Activated naive CD8-positive, alpha-beta T cell treated with anti-CD3 and anti-CD28 coated beads, Interleukin-2, amount 10 ng/mL, durations not matched to agents 7 days and 5 days (primary cell): ENCODE measurements at places on chromosomes 12 and 14.

DNA sequence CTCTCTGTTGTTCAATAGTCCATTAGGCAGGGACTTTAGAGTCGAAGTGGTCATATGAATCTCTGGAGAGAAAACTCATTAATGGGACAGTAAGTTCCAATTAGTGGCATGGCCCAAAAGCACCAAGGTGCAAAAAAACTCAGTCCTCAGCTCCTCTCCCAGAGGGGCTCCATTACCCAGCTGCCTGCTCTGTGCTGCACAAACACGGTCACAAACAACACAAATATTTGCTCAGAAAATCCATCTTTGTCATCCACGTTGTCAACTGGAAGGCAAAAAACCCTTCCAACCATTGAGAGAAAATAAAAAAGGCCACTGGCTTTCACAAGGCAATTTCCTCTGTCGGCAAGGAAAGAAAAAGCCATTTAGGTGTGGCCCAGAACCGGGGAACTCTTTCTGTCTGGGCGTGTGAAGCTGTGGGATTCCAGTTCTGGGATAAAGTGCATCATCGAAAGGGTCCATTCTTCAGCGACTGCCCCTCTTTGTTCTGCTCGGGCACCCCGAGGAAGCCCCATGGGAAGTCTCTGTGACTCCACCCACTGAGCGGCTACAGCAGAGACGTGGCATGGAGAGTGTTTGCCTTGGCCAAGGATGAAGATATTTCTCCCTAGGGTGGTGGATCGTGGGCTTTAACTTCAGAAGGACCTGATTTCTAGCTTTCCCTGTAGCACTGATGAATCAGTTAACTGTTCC, 137.6 kb downstream of the VRK1 start:
- H3K4me1 ChIP-seq = no peaks in the 10 kb centered on the region
- no peak overlapping the region for H3K27ac ChIP-seq
- H3K36me3 ChIP-seq = no peaks in the 10 kb centered on the region
- H3K4me3 ChIP-seq = no peak overlapping the region
- H3K27me3 ChIP-seq = peaks cover 3% of the 10 kb centered on the region

- peaks cover 2% of the 10 kb centered on the region for H3K4me1 ChIP-seq
- no peak for DNase-seq
- no peak overlapping the region for H3K4me3 ChIP-seq
- no peak overlapping the region for H3K27ac ChIP-seq
- H3K36me3 ChIP-seq = no peaks in the 10 kb centered on the region
These were observed 78.6 kb upstream of the SCN8A start for GRCh38 chr12:51512438-51512837.

DNA sequence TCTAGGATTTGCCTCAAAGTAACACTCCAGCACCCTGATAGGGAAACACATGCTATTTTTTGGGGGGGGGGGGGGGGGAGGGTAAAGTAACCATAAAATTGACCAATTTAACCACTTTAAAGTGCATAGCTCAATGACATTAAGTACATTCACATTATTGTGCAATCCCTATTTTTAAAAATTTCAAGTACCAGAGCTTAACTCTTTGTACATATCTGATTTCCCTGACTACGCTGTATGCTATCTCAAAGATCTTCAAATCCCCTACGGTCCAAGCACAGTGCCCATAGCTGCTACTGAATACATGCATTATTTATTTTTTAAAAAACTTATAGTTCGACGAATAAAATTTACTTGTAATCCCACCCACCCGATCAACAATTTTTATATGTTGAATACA, 63.0 kb downstream of the BCL2L14 start:
- no peak overlapping the region for H3K4me3 ChIP-seq
- DNase-seq = no peak
- H3K36me3 ChIP-seq = no peaks in the 10 kb centered on the region

GRCh38 chr14:104782086-104782807, 13.3 kb downstream of the AKT1 start:
- no peak for DNase-seq
- no peaks in the 10 kb centered on the region for H3K36me3 ChIP-seq
- H3K27me3 ChIP-seq = no peaks in the 10 kb centered on the region
- H3K4me3 ChIP-seq = no peak overlapping the region
- H3K4me1 ChIP-seq = peaks cover 2% of the 10 kb centered on the region

DNA sequence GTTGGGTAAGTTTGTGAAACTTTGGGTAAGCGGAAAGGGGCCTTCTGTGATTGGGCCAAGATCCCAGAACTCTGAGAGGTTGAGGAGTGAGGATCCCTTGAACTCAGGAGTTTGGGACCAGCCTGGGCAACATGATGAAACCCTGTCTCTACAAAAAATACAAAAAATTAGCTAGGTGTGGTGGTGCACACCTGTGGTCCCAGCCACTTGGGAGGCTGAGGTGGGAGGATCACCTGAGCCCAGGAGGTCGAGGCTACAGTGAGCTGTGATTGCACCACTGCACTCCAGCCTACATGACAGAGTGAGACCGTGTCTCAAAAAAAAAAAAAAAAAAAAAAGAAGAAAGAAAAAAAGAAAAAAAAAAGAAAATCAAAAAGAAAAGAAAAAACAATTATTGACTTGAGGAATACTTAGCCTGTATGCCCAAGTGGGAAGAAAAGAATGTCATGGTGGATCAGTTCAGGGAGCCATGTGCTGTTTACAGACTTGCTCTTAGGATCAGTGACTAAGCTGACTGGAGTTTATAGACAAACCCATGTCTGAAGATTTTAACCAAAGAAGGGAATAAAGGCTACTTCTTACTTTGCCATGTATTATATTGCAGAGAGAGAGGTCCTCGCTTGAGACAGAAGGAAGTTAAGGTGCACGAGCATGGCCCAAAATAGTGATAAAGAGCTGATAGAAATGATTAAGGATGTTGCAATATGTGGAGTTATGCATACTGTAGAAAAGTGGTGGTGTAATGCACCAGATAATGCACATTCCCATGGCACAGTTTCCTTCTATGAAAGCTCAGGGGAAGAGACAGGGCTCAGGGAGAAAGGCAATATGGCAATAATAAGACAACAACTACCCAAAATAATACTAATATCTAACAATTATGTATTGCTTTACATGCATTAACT, 881 bp downstream of the HSD17B6 start:
- H3K27ac ChIP-seq = no peak overlapping the region
- H3K27me3 ChIP-seq = peaks cover 7% of the 10 kb centered on the region
- no peaks in the 10 kb centered on the region for H3K36me3 ChIP-seq
- H3K4me1 ChIP-seq = peaks cover 2% of the 10 kb centered on the region
- no peak overlapping the region for H3K4me3 ChIP-seq
- DNase-seq = no peak

DNA sequence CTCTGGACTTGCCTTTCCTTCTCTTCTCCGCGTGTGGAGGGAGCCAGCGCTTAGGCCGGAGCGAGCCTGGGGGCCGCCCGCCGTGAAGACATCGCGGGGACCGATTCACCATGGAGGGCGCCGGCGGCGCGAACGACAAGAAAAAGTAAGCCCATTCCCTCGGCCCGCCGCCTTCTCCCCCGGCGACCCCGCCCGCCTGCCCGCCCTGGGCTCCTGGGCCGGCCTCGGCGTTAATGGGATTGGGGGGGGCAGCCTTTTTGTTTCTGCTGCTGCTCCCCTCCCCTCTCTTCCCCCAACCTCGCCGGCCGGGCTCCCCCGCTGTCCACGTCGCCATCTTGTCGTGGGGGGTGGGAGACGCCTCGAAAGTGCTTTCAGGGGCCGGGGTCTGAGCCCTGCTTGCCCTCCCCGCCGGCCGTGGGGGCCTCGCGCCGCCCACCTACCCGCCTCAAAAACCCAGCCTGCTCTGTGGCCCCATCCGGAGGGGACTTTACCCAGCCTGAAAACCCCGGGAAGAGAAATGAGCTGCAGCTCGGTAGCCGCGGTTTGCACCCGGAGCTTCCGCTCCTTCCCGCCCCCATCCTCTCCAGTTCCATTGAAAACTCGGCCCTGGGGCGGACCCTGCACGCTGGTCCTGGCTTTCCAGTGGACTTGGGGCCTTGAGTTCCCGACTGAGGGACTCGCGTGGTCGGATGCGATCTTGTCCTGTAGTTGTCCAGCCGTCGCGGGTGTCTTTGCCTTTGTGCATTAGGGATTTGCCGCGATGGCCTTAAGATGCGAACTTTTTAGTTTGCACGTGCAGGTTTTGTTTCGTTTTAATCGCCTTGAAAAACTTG, 598 bp downstream of the HIF1A start:
- peak overlapping the region; percentile 96 for H3K27ac ChIP-seq
- H3K36me3 ChIP-seq = peaks cover 29% of the 10 kb centered on the region
- H3K4me3 ChIP-seq = peak overlapping the region; percentile 97
- peak; percentile 73 for DNase-seq
- H3K27me3 ChIP-seq = no peaks in the 10 kb centered on the region
- peaks cover 42% of the 10 kb centered on the region for H3K4me1 ChIP-seq

GRCh38 chr12:120473807-120474615, 4.5 kb upstream of the SRSF9 start:
- DNase-seq = no peak
- H3K36me3 ChIP-seq = peaks cover 2% of the 10 kb centered on the region
- peaks cover 7% of the 10 kb centered on the region for H3K4me1 ChIP-seq
- H3K4me3 ChIP-seq = no peak overlapping the region

DNA sequence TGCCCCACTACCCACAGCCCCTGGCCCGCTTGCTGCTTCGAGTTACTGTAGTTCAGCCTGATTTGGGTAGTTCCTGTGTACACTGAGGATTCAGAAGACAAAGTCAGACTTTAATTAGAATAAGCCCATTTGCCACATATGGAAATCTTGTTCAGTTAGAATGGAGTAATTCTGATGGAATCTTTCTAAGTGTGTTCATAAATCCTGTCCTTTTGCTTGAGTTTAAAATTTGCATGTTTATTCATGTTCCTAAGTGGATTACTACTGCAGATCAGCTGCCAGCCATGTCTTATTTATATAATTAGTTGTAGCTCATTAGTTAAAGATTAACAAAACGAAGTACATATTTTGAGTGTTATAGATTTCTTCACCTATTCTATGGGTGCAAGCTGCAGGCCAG, 504.5 kb downstream of the PCNX1 start:
- no peak for DNase-seq
- peaks cover 24% of the 10 kb centered on the region for H3K36me3 ChIP-seq
- H3K4me1 ChIP-seq = peaks cover 18% of the 10 kb centered on the region

DNA sequence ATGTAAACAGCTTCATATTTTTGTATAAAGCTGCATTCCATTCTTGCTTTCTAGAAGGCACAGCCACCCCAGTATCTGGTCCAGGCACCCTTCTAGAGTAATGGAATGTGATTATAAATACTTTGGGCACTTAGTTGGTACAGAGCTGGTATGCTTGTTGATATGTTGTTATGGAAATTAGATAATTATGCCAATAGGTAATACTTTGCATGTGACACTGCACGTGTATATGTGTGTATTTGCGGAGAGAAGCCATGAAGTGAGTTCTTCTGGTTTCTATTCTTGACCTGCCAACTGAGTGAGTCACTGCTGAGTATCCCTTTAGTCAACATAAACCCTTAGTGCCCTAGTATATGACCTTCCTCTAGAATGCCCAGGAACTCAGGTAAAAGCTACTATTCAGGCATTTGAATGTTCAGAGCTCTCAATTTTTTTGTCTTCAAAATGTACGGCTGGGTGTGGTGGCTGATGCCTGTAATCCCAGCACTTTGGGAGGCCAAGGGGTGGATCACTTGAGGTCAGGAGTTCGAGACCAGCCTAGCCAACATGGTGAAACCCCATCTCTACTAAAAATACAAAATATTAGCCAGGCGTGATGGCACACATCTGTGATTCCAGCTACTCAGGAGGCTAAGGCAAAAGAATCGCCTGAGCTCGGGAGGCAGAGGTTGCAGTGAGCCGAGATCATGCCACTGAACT, 6.2 kb upstream of the TCP11L2 start:
- no peaks in the 10 kb centered on the region for H3K27me3 ChIP-seq
- H3K27ac ChIP-seq = no peak overlapping the region
- H3K4me1 ChIP-seq = peaks cover 10% of the 10 kb centered on the region
- H3K4me3 ChIP-seq = no peak overlapping the region

GRCh38 chr14:39233680-39234326, at the start of gene MIA2:
MIA2 (plus strand) TSS chr14:39233915; CDS start chr14:39234115, 200 bp downstream.
- peak within 1 kb of the TSS; percentile 8 for H3K4me3 ChIP-seq
- peaks cover 34% of the 10 kb centered on the region for H3K4me1 ChIP-seq
- DNase-seq = no peak
- H3K27me3 ChIP-seq = no peaks in the 10 kb centered on the region
- no peaks in the 10 kb centered on the region for H3K36me3 ChIP-seq

GRCh38 chr14:66641861-66642635, 134.1 kb downstream of the GPHN start:
- H3K27ac ChIP-seq = no peak overlapping the region
- DNase-seq = no peak
- H3K27me3 ChIP-seq = no peaks in the 10 kb centered on the region

GRCh38 chr12:113393749-113394148, 9.9 kb downstream of the SDS start:
- H3K4me1 ChIP-seq = no peaks in the 10 kb centered on the region
- no peak overlapping the region for H3K4me3 ChIP-seq
- H3K27me3 ChIP-seq = peaks cover 1% of the 10 kb centered on the region
- no peak for DNase-seq
